ENCODE measurements at places on chromosomes 7 and 10. TPM values are rescaled to one million over a fixed set of nuclear protein-coding genes. Genes with fewer than 3 reads are reported as not detected.

Gene VSTM2A
- not detected for total RNA-seq

Gene CADPS2
- 1.0 TPM for total RNA-seq

Gene HECW1
- total RNA-seq, result not detected

Gene HACD1
- 28.6 TPM for total RNA-seq

Gene LBX1
- total RNA-seq, result not detected

Gene ASAH2
- 1.1 TPM for total RNA-seq

Gene SPDYE6
- not detected for total RNA-seq

Gene PRR15
- 0.73 TPM for total RNA-seq

Gene NOC3L
- total RNA-seq, result 15.5 TPM

Gene ZNF783
- total RNA-seq, result 25.4 TPM

Gene WEE2
- total RNA-seq, result not detected

Gene TYW1
- total RNA-seq, result 16.3 TPM

Gene AMZ1
- total RNA-seq, result 5.8 TPM

Gene C10orf67
- total RNA-seq, result not detected

Gene ASIC3
- 5.8 TPM for total RNA-seq

Gene SAMD9
- total RNA-seq, result 15.6 TPM

Gene CABCOCO1
- 0.19 TPM for total RNA-seq

Measured in osteocyte (in vitro differentiated cells).